ENCODE measurements at places on chromosomes 6 and 20.

DNA sequence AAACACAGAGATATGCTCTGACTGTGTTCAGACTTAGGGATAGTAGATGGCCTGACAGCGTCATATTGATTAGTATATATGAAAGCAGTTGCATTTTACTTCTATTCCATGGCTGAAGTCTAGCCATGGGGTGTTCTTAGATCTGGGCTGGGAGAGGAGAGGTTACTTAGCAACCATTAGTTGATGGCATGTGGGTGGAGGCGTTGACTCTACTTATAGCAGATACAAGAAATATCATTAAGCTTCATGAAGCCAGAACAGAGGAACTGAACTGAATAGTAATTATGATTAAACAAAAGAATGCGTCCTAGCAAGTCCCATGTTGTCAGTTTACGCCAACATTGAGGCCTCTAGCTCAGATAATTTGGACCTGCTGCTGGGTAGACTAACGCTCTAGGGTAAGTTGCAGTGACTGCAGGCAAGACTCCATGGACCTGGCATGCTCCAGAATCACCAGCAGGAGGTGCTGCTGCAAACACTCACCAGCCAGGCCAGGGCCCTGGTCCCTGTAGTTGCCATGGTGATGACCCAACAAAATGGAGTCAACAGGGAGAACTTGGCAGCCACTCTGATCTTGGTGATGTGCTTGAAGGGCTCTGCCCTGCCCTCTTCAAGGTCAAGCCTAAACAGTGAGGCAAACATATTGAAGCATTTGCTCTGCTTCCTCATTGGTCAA lies 477.3 kb downstream of the PREX1 start:
- no peak for DNase-seq

GRCh38 chr20:36391456-36391855 lies 85.3 kb downstream of the DLGAP4 start:
- DNase-seq = no peak

- no peak for DNase-seq
These were observed 4.8 kb upstream of the RANBP9 start for GRCh38 chr6:13716225-13716954.

DNA sequence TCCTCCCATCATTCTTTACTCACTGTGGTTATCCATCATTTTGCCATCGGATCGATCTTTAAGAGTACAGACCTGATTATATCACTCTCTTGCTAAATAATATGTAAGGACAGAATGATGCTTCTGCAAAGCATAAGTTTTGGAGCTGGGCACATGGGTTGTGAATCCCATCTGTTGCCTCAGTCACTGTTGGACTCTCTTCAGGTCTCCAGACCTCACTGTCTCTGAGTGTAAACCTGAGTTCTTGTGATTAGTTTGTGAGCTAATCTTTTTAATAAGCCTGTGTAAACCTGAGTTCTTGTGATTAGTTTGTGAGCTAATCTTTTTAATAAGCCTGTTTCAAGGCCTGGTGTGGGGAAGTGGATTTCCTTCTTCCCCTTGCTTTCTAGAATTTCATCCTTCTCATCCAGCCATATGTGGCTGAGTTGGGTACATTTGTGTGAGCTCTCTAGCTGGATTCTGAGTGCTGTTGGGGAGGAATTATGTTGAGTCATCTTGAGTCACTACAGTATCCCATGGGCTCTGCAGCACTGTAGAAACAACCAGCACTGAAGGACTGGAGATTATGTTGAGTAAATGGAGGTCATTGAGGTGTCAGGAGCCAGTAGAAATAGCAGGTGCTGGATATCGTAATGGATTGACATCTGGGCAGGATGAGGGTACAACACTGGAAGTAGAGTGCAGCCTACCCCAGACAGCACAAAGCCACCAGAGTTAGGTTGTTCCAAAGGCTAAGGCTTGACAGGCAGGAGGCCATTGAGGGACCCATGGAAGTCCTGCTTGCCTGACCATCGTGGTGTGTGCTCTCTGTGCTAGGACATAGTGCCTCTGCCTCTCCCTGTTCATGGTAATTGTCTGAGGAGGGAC lies 52.4 kb downstream of the SCAND1 start:
- no peak for DNase-seq

DNA sequence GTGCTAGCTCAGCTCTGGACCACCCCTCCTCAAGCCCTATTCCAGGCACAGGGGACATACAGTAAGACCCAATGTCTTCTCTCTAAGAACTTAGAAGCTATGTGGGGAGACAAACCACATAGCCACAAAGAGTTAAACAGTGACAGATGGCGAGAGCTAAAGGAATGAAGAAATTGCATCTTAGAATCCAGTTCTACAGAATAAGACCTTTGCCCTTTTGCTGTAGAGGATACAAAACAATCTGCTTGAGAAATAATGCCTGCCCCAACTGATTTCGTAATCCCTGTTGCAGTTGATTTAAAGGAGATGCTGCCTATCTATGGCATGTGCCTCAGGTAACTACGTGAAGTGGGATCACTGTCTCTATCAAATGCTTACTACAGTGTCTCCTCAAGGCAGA lies 31.2 kb downstream of the TNFRSF21 start:
- DNase-seq = no peak

GRCh38 chr6:169420912-169421543 lies 167.4 kb upstream of the THBS2 start:
- DNase-seq = no peak

Measured in effector memory CD8-positive, alpha-beta T cell (primary cell).